Effector CD8-positive, alpha-beta T cell (primary cell): ENCODE measurements at places on chromosomes 2 and 18.

GRCh38 chr2:86768189-86768949, 22.3 kb downstream of the CD8A start:
- no peak for DNase-seq

GRCh38 chr2:128772671-128773070, 454.0 kb upstream of the HS6ST1 start:
- no peak for DNase-seq

DNA sequence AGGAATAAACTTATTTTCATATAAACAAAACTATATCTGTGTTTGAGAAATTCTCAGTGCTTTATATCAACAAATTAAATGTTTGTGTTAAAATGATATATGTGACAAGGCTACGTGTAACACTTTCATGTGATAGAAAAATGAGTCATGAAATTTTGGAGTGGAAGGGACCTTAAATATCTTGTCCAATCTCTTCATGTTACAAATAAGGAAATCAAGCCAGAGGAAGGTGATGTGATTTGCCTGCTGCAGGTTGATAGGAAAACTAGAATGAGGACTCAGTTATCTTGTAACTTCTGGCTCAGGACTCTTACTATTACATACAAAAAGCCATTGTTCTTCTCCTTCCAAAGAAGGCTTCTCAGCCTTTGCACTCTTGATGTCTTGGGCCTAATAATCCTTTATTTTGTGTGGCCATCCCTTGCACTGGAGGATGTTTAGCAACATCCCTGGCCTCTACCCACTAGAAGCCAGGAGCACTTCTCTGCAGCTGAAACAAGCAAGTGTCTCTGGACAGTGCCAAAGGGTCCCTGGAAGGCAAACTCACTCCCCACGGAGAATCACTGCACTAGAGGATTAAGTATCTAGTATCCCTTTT, 43.0 kb upstream of the NARS1 start:
- no peak for DNase-seq

- no peak for DNase-seq
Observed at GRCh38 chr2:174014011-174014698, 49.0 kb upstream of the SP3 start.
